ENCODE measurements at places on chromosomes 7 and 10.

DNA sequence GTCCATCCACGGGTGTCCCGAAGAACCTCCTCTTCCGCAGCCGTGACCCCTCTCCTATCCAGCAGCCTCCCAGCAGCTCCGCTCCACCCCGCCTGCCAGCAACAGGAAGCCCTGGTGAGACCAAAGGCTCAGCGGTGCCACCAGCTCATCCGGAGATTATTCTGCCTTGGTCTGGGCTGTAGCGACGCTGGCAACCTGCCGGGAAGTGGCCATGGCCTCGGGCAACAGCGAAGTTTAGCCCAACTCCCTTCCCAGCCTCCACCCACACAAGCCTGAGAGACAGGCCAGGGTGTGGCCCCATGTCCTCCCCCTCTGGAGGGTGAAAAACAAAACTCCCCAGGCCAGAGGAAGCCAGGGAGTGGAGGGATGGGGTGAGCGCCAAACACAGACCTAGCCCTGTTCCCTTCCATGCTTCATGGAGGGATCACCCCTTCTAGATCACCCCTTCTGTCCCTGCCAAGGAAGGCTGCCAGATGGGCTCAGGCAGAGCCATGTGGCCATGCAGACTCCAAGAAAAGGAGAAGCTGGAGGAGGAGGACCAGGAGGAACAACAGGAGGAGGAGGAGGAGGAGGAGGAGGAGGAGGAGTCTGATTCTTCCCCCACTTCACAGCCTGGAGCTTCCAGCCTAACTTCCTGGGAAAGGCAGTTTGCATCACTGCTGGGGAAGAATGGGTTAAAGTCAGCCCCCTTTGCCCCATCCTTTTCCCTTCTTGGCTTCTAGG, 918 bp downstream of the CALHM2 start:
- DNase-seq: peak; percentile 26

DNA sequence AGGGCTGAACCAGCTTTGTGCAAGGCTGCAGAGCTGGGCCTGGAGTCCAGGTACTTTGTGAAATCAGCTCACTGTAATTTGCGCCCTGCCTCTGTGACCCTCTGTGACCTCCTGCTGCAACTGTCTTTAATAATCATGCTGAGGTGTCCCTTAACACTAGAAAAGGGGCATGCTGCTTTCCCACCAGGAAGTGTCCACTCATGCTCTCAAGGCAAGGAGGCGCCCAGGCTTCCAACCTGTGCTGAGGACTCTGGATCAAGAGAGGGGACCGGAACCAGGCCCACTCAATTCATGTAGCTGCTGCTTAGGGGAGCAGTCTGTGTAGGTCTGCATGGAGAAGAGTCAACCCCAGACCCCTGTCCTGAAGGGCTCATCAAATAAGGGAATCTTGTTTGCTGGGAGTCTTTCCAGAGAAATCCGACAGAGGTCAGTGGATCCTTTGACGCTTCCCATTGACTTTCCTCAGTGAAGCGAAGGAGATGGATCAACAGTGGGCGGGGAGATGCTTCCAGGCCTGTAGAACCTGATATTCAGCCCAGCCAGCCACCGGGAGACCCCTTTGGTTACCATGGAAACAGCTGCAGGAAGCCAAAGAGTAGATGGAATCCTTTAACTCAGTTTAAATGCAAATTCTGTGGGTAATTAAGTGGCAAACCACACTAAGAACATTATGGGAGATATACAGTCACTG, 945.9 kb downstream of the GRID1 start:
- DNase-seq: no peak

DNA sequence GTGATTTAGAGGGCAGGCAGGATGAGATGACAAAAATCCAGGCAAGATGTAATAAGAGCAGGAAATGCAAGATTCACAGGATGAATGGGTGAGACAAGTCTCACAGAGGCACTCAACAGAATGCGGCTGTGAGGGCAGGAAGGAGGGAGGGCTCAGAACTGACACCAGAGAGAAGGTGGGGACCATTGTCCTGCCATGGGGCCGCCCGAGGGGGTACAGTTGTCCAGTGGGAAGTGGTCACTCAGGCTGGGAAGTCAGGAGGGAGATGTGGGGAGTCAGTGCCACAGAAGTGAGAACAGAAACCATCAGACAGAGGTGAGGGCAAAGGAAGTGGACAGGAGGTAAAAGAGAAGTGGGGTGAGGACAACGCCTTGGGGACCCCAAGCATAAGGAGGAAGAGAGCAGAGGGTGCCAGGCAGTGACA, 8.9 kb downstream of the HIP1 start:
- no peak for DNase-seq

- DNase-seq: no peak
Observed at GRCh38 chr7:156692849-156693248, 52.3 kb downstream of the RNF32 start.

DNA sequence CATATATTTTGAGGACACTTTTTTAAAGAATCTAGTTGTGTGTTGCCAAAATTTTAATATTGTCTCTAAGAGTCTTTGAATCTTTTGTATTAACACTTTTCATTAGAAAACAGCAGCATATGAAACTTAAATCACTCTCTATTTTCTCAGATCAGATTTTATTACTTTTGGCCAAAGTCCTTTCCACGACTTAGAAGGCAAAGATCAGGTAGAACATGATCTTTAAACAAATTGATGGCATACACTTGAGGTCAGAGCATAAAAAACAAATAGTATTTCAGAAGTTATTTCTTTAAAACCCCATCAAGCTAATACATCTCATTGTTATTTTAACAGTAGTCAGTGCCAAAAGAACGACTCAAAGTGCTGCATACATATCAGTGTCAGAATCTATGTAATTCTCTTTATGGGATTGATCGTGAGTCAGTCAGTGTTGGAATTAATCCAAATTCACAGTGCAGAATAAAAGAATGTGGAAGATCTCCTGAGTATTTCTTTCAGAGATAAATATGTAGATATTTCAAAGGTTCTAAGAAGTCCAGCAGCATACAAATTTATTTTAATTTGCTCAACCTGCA, 9.6 kb upstream of the AGMO start:
- peak; percentile 82 for DNase-seq

DNA sequence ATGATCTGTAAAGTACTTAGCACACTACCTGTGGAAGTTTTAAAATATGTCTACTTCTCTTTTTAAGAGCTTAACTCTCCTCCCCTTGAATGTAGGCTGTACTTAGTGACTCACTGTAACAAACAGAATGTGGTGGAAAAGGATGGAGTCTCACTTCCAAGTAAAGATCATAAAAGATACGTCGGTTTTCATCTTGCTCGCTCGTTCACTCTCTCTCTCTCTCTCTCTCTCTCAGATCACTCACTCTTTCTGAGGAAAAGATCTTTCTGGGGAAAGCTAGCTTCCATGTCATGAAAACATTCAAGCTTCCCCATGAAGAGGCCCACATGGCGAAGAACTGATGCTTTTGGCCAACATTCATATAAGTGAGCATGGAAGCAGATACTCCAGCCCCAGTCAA, 5.5 kb downstream of the CHUK start:
- DNase-seq: no peak

- no peak for DNase-seq
Observed at GRCh38 chr10:2296179-2296891, 559.0 kb upstream of the ADARB2 start.

- DNase-seq: peak; percentile 28
Observed at GRCh38 chr10:122054048-122055025, 65.4 kb downstream of the TACC2 start.

DNA sequence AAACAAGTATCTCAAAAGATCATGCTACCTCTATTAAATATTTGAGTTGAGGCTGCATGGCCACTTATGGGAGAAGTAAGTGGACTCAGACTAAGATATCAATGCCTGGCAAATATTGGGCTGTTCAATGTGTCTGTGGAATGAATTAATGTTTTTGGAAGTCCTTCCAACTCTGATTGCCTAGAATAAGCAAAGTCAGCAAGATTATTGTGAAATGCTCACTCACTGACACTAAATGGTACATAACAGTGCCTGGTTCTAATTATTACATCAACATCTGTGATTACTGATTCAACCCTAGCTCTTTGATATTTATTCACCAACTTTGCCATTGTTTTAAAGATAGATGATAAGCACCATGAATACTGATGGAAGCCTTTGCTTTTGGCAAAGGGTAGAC, 45.5 kb upstream of the HDAC9 start:
- no peak for DNase-seq

- no peak for DNase-seq
Observed at GRCh38 chr7:137984181-137985041, 17.5 kb downstream of the CREB3L2 start.

- DNase-seq: no peak
Observed at GRCh38 chr10:6514844-6515780, 65.0 kb downstream of the PRKCQ start.

- DNase-seq: no peak
Observed at GRCh38 chr7:116526897-116527296, 2.1 kb downstream of the CAV1 start.

- peak; percentile 98 for DNase-seq
Observed at GRCh38 chr10:17001961-17002749, 127.5 kb downstream of the CUBN start.
